Pons (tissue), 1 donor: ENCODE measurements at places on chromosomes 5 and 9.

- DNase-seq = no peak
Observed at GRCh38 chr5:172065431-172066065, 59.1 kb upstream of the FBXW11 start.

DNA sequence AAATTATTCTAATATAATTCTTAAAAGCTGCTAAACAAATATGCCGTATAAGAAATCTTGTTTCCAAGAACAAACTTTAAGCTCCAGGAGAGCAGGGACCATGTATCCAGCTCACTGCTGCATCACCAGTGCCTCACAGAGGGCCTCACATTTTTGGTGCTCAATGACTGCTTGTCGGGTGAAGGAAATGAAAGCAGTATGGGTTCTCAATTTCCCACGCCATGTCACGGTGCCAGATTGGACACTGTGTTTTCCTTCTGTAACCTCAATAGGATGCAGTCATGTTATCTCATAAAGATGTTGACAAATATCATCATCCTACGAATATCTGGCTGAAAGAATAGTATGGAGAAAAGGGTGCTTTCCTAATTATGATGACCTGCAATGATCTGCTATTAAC is 64.7 kb downstream of the POU5F2 start:
- no peak for DNase-seq

- DNase-seq = no peak
Observed at GRCh38 chr5:6281818-6282217, 96.5 kb downstream of the MED10 start.

- DNase-seq = no peak
Observed at GRCh38 chr5:16849181-16849580, 86.9 kb downstream of the MYO10 start.

DNA sequence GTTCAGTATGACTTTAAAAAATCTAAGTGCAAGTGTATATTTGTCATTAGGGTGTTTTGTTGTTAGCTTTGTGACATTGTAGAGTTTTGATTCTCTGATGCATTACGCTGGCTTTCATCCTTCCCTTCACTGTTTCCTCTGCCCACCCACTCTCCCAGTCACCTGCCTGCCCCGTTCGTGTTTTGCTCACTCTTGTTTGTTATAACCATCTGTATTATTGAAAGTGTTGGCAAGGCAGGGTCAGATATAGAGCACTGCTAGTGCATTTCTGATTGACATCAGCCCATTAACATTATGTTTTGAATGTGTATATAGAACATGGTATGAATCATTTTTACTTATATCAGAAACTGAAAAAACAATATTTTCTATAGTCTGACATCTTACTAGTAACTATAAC is 27.3 kb downstream of the SCGB3A1 start:
- no peak for DNase-seq

DNA sequence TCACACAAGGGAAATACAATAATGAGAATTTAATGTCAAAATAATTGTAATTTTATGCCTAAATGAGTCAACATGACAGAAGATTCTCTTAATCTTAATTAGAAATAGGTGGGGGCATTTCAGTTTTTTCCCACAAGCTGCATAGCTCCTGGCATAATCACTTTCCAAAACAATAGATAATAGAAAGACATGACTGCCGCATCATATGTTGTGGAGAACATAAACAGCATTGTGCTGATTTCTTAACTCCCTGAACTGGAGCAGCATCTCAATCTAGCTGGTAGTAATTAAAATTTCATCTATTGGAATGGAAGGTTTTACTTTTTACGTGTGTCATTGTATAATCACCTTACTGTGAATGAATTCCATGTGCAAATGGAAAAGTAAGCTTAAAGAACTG is 112.1 kb downstream of the ST8SIA4 start:
- peak; percentile 72 for DNase-seq

GRCh38 chr9:37329576-37329975 is 92.9 kb upstream of the GRHPR start:
- peak; percentile 67 for DNase-seq

DNA sequence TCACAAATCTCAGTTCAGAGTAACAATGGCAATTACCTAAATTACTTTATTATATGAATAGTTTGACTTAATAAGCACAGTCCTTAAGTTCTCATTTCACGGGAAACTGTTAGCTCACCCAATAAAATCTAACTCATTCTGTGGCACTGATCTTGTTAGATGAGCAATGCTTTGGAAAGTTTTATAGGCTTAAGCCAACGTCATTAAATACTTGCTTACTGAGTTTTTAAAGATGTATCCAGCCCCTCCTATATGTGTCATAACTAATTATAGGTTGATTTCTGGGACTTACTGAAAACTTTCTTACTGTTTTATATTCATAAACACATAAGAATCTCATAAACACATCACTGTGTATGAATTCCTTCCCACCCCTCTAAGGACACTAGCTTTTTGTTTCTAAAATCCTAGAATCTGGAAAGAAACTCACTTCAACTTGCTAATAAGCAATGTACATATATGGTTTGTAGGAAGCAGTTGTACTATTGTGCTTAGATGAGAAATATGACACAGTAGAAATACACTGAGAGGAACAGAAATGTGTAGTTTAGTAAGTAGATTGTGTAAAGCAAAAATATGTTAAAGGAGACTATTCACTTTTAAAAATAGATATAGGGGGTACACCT is 14.1 kb upstream of the MARCOL start:
- DNase-seq = no peak

DNA sequence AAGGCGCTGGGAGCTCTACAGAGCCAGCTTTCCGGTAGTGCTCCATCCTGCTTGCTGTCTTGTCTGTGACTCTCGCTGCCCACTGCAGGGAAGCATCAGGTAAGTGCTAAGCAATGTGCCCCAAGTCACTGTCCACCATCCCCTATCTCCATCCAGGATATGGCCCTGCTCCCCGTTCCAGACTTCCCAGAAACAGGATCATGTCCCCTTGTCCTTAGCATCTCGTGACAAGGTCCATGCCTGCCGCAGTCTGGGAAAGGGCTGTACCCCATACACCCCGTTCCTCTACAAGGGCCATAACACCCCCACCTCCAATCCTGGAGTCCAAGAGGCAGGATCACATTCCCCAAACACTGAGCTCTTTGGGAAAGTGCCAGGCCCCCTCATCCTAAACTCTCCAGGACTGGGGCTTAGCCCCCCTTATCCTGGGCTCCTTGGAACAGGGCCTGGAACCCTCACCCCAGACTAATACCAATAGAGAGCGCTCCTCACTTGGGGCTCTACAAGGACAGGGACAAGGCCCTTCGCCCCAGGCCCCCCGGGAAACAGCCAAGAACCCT is 566 bp downstream of the RPP25L start:
- peak; percentile 29 for DNase-seq

DNA sequence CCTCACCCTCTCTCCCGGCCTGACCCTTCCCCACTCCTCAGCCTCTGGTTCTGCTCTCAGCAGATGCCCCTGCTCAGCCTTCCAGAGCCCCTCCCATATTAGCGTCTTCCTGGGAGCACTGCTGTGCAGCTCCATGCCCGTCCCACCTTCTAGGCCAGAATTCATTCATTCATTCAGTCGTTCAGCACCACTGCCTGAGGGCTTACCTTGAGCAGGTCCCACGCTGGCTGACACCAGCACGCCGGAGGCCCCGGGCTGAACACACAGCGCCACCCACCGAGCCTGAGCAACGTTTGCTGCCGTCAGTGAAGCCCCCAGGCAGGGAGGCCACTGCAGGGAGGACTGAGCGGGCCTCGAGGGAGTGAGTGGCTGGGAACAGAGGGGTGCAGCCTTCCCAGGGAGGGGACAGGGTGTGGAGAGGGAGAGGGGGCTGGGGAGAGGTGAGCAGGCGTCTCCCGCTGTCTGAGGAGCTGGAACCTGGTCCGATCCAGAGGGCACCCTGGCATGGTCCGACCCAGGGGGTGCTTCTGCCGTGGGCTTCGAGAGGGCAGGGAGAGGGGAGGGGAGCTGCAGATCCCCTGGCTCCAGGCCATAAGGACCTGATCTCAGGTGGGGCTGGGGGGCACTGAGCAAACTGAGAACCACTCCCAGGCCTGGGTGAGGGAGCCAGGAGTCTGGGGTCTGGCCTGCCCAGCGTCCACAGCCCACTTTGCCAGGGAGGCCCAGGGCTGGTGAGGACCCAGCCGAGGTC is 98.8 kb upstream of the RAPGEF1 start:
- no peak for DNase-seq

GRCh38 chr9:116605060-116605459 is 82.0 kb upstream of the TRIM32 start:
- no peak for DNase-seq

DNA sequence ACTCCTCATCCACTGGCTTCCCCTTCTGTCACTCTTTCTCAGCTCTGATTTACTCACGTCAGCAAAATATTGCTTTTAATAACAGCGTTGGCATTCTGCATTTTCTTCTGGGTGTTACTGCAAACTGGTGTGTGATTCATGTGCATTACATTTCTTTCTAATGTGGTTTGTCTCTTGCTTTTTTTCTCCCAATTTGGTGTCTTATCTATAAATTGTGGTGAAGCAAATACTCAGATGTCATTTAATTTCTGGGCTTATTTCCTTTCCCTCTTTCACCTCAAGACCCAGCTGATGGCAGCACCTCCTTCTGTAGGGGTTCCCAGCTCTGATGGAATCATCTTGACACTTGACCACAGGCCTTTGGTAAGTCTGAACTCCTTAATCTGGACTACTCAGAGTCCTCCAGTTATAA is 180.7 kb upstream of the ZNF618 start:
- DNase-seq = no peak

GRCh38 chr9:121857928-121858327 is 206.5 kb downstream of the DAB2IP start:
- no peak for DNase-seq

GRCh38 chr5:88967633-88968585 is 84.9 kb upstream of the MEF2C start:
- no peak for DNase-seq

GRCh38 chr5:175920231-175920811 is 47.8 kb downstream of the THOC3 start:
- no peak for DNase-seq

GRCh38 chr9:84317563-84317962 is 23.0 kb downstream of the SLC28A3 start:
- DNase-seq = no peak

DNA sequence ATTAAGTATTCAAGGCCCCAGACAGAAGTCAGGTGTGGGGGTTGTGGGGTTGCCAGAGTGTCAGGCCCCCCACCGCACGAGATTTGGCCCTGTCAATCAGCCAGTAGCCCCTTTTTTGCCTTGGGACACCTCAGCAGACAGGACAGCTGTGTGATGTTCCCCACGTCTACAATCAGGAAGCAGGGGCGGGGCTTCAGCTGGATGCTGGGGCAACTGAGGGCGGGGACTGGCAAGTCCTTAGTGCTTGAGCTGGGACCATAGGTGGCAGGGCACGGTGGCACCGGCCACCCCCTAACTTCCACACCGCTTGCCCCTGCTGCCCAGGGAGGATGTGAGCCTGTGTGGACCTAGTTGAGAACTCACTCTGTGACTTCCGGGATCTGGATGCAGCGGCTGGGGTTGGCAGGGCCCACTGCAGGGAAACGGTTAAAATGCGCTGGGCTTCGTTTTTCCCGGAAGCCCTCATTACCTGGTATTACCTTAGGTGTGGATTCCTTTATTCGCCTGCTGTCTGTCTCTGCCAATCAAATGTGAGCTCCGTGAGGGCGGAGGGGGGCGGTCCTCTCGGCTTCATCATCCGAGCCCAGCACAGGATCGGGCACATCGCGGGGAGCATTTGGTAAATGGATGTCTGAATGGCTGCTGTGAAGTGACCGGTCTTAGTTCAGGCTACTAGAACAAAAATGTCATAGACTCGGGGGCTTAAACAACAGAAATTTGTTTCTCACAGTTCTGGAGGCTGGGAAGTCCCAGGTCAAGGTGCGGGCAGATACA is 7.5 kb upstream of the GTF3C5 start:
- no peak for DNase-seq

DNA sequence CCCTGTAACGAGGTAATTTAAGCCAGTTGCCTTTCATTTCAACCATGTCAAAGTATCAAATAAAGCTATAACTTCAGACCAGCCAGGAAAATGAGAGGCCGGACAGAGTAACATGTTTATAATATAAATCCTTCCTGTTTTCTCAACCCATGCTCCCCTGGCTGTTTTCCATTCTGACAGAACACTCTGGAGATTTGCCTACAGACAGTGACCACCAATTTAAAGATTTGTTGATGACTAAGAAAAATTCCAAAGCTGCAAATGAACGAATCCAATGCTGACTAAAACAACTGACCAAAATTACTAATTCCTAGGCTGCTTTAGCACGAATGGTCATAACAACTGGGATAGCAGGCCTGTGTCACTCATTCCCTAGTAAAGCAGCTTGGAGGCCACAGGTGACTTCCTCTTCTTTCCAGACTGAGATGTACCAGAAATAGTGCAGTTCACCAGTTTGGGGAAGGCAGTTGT is 141.4 kb downstream of the AOPEP start:
- DNase-seq = no peak
